ENCODE measurements at places on chromosomes 2 and 18. TPM values are rescaled to one million over a fixed set of nuclear protein-coding genes. Genes with fewer than 3 reads are reported as not detected.

The CLEC4F gene
- polyA plus RNA-seq = not detected

The PRSS56 gene
- not detected for polyA plus RNA-seq

The EMILIN2 gene
- polyA plus RNA-seq = 4.3 TPM

The PSTPIP2 gene
- 28.9 TPM for polyA plus RNA-seq

The CDH2 gene
- polyA plus RNA-seq = 0.22 TPM

The C1QL2 gene
- polyA plus RNA-seq = not detected

The FAHD2B gene
- 21.2 TPM for polyA plus RNA-seq

The GAD1 gene
- 1.1 TPM for polyA plus RNA-seq

The CNDP1 gene
- polyA plus RNA-seq = not detected

All from GM12878 (cell line).